ENCODE measurements at places on chromosomes 16 and 17.

GRCh38 chr17:64736804-64737492 is 74.8 kb upstream of the SMURF2 start:
- peak; percentile 23 for DNase-seq

GRCh38 chr16:55502801-55503366 is 6.0 kb upstream of the LPCAT2 start:
- DNase-seq, result no peak

- no peak for DNase-seq
Measured at GRCh38 chr17:36816907-36817288, 120.4 kb upstream of the LHX1 start.

GRCh38 chr17:66348584-66349165 is 46.3 kb downstream of the PRKCA start:
- DNase-seq, result no peak

DNA sequence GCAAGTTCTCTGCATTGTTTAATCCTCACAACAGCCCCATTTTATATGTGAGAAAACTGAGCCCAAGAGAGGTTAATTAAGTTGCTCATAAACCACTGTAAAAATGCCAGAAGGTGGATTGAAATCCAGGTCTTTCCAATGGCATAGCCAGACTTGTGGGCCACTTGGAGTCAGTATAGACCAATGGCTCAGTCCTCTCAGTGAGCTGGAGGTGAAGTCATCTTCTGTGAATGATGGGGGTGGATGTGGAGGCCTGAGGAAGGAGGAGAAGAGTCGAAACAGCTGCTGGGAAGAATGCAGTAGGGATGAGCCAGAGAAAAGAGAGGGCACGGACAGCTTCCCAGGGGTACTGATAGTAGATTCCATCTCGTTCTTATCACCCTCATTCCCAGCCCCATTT is 213.4 kb downstream of the SOX9 start:
- DNase-seq, result no peak

DNA sequence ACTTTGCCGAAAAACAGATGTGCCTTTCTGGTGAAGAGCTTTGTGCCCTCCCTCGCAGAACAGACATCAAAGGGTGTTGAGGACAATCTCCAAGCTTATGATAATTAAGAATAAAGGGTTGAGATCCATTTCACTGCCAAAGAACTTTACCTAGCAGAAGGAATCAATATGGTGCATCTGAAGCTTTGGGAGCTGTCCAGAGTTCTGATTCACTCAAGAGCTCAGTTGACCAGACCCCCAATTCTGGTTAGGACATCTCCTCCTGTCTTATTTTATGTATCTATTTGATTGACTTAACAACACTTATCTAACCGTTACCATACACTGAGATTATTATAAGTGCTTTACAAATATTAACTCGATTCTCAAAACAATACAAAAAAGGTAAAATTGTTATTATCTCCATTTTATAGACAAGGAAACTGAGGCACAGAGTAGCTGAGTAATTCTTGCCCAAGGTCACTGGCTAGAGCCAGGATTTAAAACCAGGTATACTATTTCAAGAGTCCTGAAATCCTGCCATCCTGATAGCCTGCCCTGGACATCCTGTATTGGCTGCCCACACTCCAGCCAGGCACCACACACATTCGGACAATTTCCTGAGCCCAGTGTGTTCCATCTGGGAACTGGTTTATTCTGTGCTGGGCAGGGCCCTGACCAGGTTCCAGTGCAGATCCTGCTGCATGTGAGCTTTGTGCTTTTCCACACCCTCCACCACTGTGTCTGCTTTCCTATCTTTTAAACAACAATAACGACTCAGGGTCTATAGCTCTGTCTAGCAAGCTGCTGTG is 29.8 kb downstream of the PITPNM3 start:
- no peak for DNase-seq

DNA sequence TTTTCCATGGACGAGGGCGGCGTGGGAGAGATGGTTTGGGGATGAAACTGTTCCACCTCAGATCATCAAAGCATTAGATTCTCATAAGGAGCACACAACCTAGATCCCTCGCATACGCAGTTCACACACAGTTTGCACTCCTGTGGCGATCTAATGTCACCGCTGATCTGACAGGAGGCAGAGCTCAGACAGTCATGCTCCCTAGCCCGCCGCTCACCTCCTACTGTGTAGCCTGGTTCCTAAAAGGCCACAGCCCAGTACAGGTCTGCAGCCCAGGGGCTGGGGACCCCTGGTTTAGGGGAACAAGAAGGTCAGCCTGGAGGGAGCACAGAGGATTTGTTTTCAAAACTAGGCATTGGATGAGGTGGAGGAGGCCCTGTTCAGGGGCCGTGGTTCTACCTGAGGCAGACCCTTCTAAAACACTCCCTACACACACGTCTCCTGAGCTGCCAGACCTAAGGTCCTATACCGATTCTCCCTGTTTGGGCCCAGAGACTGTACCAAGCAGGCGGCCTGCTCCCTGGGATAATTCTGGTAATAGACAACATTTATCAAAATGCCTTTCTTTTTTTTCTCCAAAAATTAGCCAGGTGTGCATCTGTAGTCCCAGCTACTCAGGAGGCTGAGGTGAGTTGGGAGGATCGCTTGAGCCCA is 38.6 kb downstream of the AXIN2 start:
- no peak for DNase-seq

All from B cell (primary cell).